ENCODE measurements at places on chromosomes 6 and 20.

GRCh38 chr6:90544081-90544480 lies 42.8 kb downstream of the MAP3K7 start:
- DNase-seq = no peak

- DNase-seq = no peak
Observed at GRCh38 chr6:157272866-157273755, 50.2 kb downstream of the TMEM242 start.

DNA sequence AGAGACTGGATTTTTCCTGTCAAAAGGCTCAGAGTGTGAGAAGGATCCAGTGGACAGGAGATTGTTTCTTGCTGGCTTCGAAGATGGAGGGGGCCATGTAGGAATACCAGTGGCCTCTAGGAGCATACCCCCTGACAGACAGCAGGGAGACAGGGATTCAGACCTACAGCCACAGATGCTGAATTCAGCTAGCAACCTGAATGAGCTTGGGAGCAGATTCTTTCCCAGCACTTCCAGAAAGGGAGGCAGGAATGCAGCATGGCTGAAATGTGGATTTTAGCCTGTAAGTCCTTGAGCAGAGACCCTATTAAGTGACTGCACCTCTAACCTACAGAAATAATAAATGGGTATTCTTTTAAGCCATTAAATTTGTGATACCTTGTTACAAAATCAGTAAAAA lies 44.6 kb downstream of the STXBP5 start:
- no peak for DNase-seq

GRCh38 chr20:53708129-53708968 lies 114.7 kb upstream of the ZNF217 start:
- DNase-seq = peak; percentile 56

GRCh38 chr6:34792605-34793500 lies 970 bp downstream of the BLTP3A start:
- DNase-seq = peak; percentile 24

- no peak for DNase-seq
Observed at GRCh38 chr6:31919624-31920303, 7.8 kb upstream of the C2 start.

GRCh38 chr6:31086788-31087440 lies 25.5 kb downstream of the C6orf15 start:
- DNase-seq = no peak

DNA sequence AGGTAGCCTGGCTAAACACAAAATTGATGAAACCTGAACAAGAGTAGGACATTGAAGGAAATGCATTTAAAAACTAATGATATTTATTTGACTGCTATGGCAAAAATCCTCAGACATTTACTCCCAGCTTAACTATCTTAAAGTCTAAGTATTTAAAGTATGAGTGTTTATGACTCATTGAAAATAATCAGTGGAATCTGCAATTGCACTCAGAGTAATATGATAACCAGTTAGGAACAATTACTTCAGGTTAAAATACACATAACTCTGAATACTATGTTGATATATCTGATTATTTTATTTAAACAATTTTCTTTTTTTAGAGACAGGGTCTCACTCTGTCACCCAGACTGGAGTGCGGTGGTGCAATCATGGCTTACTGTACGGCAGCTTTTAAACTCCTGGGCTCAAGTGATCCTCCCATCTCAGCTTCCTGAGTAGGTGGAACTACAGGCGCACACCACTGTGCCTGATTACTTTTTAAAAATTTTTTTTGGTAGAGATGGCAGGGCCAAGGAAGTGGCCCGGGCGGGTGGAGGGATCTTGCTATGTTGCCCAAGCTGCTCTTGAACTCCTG lies 43.9 kb downstream of the FILIP1 start:
- no peak for DNase-seq

GRCh38 chr6:125547381-125547780 lies 202.1 kb upstream of the HEY2 start:
- DNase-seq = no peak

- DNase-seq = no peak
Observed at GRCh38 chr20:35801865-35802264, 30.1 kb downstream of the PHF20 start.

Data from stimulated activated naive B cell treated with anti-CD40 and anti-IgM and Interleukin-4, amounts not matched to agents 10 μg/mL and 1 μg/mL and 100 μg/mL, for 72 hours (primary cell).